ENCODE measurements at places on chromosomes 2 and 18. TPM values are rescaled to one million over a fixed set of nuclear protein-coding genes. Genes with fewer than 3 reads are reported as not detected.

The C1QL2 gene
- not detected for polyA plus RNA-seq

The CROCC2 gene
- 0.10 TPM for polyA plus RNA-seq

The FAM124B gene
- 2.6 TPM for polyA plus RNA-seq

The HSPD1 gene
- polyA plus RNA-seq, result 695 TPM

The ERBB4 gene
- 58.8 TPM for polyA plus RNA-seq

The ARMC9 gene
- 27.3 TPM for polyA plus RNA-seq

The OSR1 gene
- 6.0 TPM for polyA plus RNA-seq

The FABP1 gene
- 21.2 TPM for polyA plus RNA-seq

The KCNS3 gene
- 9.2 TPM for polyA plus RNA-seq

The KANSL3 gene
- 70.6 TPM for polyA plus RNA-seq

The SALL3 gene
- 9.6 TPM for polyA plus RNA-seq

The MC2R gene
- not detected for polyA plus RNA-seq

The RGPD3 gene
- polyA plus RNA-seq, result 0.12 TPM

The TRIM43 gene
- polyA plus RNA-seq, result 0.62 TPM

The CRACDL gene
- 2.5 TPM for polyA plus RNA-seq

The GLS gene
- 370 TPM for polyA plus RNA-seq

The SCN2A gene
- 2.7 TPM for polyA plus RNA-seq
